ENCODE measurements at places on chromosomes 5 and 9.

- DNase-seq, result no peak
These were observed 82.1 kb downstream of the CYFIP2 start for GRCh38 chr5:157348049-157348400.

- no peak for DNase-seq
These were observed 117.6 kb downstream of the GAPVD1 start for GRCh38 chr9:125379208-125379607.

DNA sequence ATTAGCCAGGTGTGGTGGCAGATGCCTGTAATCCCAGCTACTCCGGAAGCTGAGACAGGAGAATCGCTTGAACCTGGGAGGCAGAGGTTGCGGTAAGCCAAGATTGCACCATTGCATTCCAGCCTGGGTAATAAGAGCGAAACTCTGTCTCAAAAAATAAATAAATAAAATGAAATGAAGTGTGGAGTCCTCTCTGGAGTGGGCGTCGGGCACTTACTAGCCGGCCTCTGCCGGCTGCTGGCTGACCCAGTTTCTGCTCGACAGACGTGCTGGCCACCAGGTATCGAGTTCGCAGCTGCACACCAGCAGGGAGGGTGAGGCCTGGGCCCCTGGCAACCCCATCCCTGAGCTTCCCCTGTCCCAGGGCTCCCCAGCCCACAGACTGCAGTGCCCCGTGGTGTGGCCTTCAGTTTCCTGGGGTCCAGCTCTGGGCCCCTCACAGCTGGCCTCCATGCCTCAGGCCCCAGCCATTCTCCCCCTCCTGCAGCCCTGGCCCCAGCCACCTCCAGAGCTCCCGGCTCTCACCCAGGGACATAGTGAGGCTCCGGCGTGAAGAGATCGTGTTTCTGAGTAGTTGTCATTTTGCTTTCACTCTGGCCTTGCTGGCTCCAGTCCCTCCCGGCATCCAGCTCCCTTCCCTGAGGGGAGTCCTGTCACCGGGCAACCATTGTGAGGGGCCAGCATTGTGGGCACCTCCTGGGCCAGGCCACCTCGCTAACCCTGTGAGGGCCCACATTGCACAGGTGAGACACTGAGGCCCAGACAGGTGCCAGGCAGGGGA, 3.8 kb upstream of the STPG3 start:
- DNase-seq, result no peak

GRCh38 chr9:131728546-131728910, 11.3 kb downstream of the RAPGEF1 start:
- no peak for DNase-seq

GRCh38 chr5:65722575-65723403, 784 bp downstream of the NLN start:
- no peak for DNase-seq

- DNase-seq, result no peak
These were observed 26.6 kb upstream of the SLC46A2 start for GRCh38 chr9:112917047-112917986.

- no peak for DNase-seq
These were observed 140.6 kb upstream of the MOCS2 start for GRCh38 chr5:53250201-53250550.

DNA sequence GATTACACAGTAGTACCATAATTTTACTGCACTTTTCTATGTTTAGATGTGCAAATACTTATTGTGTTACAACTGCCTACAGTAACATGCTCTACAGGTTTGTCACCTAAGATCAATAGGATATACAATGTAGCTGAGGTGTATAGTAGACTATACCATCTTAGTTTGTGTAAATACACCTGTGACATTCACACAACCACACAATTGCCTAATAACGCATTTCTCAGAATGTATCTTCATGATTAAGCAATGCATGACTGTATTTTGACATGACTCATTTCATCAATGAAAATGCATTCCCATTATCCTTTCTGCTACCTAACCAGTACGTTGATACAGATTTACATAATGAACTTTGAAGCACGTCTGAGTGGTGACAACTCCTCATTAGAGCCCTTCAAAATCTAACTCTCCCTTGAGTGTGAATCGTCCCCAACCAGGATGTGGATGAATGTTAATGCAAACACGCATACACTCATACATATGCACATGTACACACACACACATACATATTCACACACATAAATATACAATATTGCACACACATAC, 28.4 kb downstream of the GZMK start:
- DNase-seq, result no peak

GRCh38 chr5:56328753-56329560, 95.8 kb upstream of the ANKRD55 start:
- DNase-seq, result no peak

GRCh38 chr5:107476783-107477182, 194.0 kb downstream of the EFNA5 start:
- DNase-seq, result peak; percentile 13

DNA sequence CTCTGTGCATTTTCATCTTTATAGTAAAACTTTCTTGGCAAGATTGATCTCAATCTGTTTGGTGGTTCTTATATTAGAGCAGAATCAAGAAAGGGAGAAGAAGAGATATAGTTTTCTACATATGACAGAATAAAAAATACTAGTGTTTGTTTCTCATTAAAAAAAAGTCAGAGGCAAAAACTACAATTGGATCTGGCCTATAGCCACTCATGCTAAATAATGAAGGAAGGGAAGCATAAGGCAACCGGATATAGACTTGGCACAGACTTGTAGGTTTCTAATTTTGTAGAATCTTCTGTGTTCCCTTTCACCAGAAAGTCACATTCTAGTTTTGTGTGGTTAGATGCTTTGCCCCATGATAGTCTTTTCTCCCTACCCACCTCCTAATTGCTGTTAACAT, 306.2 kb downstream of the PIK3R1 start:
- no peak for DNase-seq

DNA sequence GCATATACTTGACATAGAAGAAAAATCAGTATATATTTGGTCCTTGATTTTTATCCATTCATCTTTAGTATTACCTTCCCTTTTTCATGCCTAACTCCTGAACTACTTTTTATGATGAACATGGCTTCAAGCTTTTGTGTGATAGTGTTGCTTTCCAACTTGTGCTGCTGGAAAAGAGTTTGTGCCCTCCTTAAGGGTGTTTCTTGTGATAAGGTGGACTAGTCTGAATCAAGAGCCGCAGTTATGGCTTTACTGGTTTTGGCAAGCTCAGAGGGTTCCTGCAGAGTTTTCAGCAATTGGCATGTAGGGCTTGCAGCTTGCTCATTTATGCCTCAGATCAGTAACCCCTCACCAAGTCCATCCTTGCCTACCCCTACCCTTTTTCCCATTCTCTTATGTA, 20.5 kb downstream of the POLR3G start:
- DNase-seq, result no peak

GRCh38 chr5:9251379-9251980, 294.4 kb downstream of the SEMA5A start:
- no peak for DNase-seq

GRCh38 chr9:133477992-133478850, 678 bp downstream of the SLC2A6 start:
- DNase-seq, result no peak

- no peak for DNase-seq
These were observed 51.5 kb upstream of the ARL15 start for GRCh38 chr5:54361691-54362411.

GRCh38 chr9:76758476-76758875, 5.8 kb upstream of the PCA3 start:
- no peak for DNase-seq

GRCh38 chr5:78546276-78546996, 102.1 kb downstream of the LHFPL2 start:
- DNase-seq, result no peak

DNA sequence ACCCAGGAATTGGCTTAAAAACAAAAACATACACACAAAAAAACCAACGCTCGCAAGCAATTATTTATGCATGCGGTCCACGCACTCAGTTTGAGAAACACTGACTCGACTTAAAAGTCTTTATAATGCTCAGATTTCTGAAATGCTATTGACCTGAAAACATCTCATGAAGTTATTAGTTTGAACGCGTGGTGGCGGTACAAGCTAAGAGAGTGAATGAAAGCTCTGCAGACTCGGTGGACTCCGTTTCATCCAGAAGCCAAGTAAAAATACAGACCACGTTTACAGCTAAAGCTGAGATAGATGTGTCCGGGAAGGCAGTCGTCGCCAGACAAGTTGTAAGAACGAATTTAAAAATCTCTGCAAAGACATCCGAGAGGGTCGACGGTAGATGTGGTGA, at the start of gene PCDHB6:
Gene PCDHB6, plus strand, starts transcription at position 246 of the 400 bp plus-strand sequence. CDS start 201 bp downstream, outside the sequence.
- no peak for DNase-seq

DNA sequence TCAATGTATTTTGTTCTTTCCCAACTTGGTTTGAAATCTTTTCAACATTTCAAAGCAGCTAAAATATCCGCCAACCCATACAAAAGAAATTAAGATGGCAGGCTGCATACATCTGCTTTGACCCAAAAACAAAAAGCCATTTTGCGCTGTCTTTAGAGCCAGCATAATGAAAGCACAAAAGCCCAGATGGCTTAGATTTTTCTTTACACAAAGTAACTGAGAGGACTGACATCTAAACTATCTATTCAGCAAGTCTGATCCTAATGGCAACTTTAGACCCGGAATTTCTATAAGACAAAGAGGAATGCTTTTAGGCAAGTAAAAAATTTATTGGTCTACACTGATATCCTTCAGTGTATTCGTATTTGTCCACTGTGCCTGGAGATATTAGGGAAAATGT, 86.3 kb downstream of the MYO10 start:
- DNase-seq, result no peak

DNA sequence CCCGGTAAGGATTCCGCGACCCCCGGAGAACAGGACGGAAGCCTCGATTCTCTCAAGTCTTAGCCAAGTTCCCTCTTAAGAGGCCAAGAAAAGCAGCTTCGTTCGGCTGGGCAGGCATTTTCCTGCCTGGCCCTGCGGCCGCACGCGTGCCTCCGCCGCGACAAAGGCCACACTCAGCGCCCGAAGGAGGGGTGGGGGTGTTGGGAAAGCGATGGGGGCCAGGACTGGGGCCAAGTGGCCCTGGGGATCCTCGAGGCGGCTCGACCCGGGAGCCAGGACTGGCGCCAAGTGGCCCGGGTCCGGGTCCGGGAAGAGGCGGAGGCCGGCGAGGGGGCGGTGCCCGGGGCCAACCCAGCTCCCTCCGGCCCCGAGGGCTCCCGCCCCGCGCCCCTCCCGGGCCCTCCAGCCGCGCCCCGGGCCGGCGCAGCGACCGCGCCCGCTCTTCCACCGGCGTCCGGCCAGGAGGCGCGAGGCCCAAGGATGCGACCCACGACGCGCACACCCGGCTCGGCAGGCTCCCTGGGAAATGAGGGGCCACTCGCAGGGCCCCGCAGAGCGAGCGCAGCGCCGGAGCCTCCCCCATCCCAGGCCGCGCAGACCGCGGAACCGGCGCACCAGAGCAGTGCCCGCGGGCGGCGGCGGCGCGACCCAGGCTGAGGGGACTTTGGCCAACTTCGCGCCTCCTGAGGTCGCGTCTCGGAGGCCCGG, 756 bp downstream of the VAV2 start:
- no peak for DNase-seq

DNA sequence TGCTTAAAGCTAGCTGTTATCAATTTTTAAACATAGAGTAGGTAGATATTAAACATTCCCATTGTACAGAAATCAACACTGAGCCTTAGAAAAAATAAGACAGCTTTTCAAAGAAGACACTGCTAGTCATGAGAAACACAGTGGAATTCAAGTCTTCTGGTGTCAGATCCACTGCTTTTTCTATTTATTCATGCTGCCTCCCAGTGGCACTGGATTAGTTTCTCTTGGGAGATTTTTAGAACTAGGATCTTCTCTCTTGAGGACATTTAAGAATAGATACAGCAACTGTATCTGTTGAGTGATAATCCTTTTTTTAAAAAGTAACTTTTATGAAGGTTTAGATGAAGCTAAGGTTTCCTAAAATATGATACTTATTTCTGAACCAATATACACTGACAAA, 1635.4 kb upstream of the C9orf72 start:
- peak; percentile 48 for DNase-seq

DNA sequence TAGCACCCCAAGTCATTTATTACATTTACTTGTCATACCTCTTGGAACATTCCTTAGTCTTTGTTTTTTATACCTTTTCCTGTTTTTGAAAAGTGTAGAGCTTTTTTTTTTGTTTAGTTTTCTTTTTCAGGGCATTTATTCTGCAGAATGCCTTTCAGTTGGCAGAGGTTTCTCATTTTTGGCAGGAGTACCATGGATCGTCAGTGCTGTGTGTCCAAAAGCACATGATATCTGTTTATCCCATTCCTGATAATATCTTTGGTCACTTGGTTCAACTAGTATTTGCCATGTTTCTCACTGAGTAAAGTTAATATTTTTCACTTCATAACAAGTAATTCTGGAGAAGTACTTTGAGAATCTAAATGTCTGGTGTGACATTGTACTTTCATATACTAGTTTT, 10.7 kb downstream of the OGN start:
- no peak for DNase-seq

DNA sequence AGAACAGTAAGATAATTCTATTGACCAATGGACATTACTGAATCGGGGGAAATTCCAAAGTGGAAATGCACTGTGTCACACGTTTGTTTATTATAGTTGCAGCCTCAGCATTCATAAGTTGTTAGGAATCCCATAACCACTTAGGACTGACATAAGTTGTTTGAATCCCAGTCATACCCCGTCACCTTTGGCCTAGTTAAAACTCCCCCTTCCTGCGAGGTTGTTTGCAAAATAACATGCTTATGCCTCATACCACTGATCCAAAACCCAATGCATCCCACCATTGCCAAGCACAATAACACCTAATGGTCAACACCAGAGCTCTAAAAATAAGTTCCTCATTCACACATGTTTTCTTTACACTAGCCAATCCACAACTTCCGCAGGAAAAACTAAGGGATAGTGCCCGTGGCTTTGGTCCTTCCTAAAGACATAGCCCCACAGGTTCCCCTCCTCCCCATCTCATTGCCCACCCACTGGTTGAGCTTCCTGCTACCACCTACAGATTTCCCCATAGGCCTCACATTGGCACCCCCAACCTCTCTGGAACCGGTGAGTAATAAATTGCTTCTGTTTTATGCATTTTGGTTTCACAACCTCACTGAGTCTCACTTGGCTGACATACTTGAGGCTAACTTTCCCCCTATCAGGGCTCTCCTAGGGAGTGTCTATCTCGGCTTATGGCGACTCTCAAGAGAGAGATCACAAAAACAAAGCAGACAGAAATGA, 42.3 kb upstream of the MUSK start:
- DNase-seq, result no peak

GRCh38 chr5:127027539-127027938, 2.8 kb downstream of the MARCHF3 start:
- DNase-seq, result no peak

DNA sequence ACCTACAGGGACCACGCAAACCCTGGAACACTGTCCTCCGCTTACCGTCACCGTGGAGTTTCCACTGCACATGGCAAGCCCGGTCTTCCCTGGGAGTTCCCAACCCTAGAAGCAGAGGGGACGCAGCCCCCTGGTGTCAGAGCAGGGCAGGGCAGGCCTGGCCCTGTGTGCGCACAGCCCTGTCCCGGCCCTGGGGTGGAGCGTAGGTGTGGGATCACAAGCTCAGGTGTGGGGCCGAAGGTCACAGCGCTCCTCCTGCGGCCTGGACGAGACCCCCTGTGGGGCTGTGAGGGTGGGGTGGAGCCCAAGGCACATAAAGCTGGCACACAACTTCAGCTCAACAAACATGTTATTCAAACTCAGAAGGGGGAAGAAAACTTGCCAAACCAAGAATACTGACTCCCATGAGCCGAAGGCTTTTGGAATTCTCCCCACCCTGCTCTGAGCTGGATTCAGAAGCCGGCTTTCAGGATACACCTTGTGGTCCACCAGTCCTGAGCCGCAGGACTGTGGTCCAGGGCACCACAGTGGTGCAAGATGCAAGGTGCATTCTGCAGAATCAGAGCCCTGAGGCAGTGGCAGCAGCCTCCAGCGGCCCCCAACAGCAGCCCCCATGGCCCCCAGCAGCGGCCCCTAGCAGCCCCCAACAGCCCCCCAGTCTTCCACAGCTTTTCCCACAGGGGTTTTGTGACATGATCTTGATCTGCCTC, 11.8 kb upstream of the EXOC3 start:
- DNase-seq, result peak; percentile 30

Measured in NCI-H2081 treated with DMSO at 0.1 percent for 48 hours (cell line).